H9 (cell line): ENCODE measurements at places on chromosomes 12 and 14.

DNA sequence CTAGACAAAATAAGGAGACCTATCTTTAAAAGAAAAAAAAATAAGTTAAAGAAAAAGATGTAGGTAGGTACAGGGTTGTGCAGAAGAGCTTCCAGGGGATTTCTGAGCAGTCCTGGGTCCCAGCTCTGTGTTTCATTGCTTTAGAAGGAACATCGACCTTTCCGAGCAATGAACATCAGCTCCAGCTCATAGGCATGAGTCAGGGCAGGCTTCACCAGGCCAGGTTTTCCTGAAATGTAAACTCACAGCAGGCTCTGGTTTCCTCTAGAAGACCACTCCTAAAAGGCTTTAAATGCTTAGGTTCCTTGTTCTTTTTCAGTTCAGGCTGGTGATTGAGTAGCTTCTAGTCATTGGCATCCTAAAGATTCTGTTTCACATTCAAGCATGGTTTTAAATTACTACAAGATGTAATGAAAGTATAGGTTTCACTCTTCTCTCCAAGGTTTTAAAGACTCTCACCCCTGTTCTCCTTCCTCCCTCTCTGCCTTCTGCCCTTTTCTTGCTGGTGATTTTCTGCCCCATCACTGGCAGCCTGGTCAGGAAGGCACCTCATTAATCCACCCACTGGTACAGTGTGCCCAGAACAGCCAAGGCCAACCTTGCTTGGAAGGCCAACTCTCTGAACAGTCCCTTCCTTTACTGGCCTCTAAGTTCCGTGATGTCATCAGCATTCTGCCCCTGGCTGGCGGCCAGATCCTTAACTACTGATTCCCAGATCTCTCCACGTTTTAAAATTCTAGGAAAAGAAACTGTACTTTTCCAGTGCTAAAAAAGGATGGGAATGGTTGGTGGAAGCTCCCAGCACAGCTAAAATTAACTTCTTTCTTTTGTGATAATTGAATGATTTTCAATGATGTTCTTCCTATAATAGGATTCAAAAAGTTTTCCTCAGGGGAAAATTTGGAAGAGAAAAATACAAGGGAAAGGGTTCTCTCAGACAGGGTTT is 109.4 kb upstream of the HIF1A start:
- DNase-seq, result no peak

GRCh38 chr12:7099290-7099996 is 7.2 kb upstream of the C1R start:
- no peak for DNase-seq

DNA sequence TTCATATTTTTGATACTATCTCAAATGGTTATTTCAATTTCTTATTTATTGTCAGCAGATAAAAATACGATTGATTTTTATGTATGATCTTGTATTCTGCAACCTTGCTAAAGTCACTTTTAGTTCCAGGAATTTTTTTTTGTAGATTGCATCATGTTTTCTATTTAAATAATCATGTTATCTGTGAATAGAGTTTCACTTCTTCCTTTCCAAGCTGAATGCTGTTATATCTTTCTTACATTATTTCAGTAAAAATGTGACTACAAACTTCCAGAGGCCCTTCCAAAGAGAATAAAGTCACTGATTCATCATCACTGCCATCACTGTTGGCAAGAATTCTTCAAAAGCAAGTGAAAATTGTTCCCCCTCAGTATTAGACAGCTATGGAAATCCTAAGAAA is 104.7 kb upstream of the RAP1B start:
- no peak for DNase-seq

DNA sequence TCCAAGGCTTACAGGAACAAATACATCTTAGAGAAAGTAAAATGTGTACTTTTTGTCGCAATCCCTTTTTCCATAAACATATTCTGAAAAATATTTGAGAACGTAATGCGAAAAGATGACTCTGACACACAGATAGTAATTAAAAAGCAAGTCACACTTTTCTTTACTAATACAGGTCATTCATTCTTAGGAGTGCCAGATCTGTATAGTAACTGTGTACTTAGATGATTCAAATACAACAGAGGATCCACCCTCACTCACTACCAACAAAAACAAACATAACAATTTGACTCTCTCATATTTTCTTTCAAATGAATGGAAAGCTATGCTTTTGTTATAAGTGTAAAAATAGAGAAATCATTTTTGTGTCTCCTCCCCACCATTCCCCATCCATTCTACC is 795.4 kb downstream of the SLC6A15 start:
- DNase-seq, result no peak

DNA sequence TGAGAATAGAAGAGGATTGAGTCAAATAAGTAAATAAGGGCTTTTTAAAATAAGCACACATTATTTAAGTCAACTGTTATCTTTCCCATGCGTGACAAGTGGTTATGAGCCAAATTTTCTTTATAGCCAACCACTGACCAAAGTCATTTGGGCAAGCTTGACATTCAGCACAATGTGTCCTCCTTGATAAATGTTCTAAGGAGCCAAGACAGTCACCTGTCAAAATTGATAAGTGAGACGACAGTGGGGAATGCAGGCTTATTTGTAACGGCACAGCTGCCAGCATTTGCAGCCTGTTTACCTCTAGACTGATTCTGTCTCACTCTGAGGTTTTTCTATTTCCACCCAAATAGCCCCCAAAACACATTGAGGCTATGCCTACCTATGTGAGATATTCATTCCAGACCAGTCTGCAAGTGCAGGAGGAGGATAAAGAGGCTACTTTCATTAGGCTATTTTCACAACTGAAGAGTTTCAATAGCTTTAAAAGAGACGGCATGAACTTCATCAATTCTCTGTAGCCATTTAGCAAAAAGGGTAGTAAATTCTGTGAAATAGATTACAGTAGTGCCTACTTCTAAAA is 339.5 kb downstream of the PDZRN4 start:
- DNase-seq, result no peak

GRCh38 chr12:99068993-99069747 is 424.1 kb downstream of the APAF1 start:
- DNase-seq, result no peak

- no peak for DNase-seq
These were observed 2.8 kb upstream of the ITGA5 start for GRCh38 chr12:54421879-54422250.

DNA sequence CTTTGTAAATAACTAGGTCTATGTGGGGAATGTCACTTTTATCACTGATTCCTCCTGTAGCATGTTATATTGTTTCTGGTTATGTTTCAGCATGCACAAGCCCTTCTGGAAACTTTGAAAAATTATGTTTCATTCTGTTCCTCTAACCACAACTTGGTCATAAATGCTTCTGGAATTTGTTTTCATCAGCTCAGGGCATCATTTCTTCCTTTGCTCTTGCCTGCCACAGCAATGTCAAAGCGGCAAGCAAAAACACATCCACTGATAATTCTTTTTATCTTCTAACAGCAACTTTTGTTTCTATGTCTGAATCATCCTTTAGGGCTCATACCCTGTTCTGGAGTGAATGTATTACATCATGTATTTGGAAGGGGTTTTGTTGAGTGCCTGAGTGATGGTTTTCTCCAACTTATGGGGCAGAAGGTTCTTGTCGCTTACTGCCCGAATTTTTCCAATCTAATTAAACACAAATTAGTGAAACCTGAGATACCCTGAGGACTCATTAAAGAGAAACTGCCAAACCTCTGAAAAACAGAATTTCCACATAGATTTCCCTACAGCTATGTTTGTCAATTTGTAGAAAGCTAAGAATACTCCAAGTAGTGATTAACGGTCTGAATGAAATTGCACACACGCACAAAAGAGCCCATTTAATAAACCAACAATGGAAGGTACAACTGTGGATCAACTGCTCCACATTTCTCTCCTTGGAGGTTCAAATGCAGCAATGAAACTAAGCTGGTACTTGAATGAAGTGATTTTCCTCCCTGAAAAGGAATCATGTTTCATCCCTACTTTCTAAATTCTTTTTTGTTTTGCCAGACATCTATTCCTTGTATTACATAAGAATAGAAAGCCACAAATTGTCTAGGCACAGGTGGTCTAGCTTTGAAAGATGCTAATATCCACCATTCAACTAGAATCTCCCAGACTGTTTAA is 173.5 kb upstream of the KRR1 start:
- no peak for DNase-seq

DNA sequence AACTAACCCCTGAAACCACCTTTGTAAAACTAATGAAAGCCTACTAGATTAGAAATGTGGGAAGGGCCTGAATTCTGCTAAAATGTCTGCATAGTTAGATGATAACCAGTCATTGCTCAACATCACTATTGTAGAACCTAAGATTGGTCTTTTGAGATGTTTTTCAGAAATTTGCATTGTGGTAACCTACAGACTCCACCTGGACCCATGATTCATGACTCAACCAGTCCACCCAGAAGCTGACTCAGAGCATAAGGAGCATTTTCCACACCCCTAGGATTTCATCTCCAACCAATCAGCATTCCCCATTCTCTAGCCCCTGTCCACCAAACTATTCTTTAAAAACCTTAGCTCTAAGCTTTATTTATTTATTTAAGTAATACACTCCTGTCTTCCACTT is 30.4 kb upstream of the CHGA start:
- no peak for DNase-seq

GRCh38 chr14:90697577-90698206 is 118.5 kb downstream of the TTC7B start:
- DNase-seq, result peak; percentile 84

- DNase-seq, result no peak
These were observed 24.5 kb downstream of the WDR20 start for GRCh38 chr14:102164241-102164641.

GRCh38 chr14:77197988-77198387 is 16.4 kb downstream of the TMEM63C start:
- DNase-seq, result no peak

- DNase-seq, result no peak
These were observed 39.6 kb downstream of the DNAH10 start for GRCh38 chr12:123801573-123802178.

GRCh38 chr14:78324353-78324752 is 154.2 kb downstream of the NRXN3 start:
- no peak for DNase-seq

GRCh38 chr14:62118461-62118860 is 356.2 kb downstream of the SNAPC1 start:
- DNase-seq, result no peak

- DNase-seq, result no peak
These were observed 11.4 kb upstream of the METAP2 start for GRCh38 chr12:95462551-95462950.

GRCh38 chr12:105462831-105463230 is 132.3 kb downstream of the C12orf75 start:
- no peak for DNase-seq

DNA sequence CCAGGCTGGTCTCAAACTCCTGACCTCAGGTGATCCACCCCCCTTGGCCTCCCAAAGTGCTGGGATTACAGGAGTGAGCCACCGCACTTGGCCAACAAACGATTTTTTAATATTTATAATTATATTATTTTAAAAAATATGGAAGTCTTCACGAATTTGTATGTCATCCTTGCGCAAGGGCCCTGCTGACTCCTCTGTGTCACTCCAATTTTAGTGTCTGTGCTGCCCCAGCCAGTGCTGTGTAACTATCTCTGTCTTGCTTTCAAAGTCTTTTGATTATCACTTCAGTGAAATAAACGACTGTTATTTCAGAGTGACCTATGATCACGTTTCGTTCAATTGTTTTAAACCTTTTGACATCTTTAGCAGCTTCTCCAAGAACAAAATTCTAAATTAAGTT is 13.1 kb upstream of the MMP17 start:
- DNase-seq, result no peak

GRCh38 chr14:104973135-104973384 is 5.1 kb downstream of the AHNAK2 start:
- DNase-seq, result peak; percentile 55

GRCh38 chr12:480831-481816 is 21.4 kb downstream of the B4GALNT3 start:
- peak; percentile 25 for DNase-seq

DNA sequence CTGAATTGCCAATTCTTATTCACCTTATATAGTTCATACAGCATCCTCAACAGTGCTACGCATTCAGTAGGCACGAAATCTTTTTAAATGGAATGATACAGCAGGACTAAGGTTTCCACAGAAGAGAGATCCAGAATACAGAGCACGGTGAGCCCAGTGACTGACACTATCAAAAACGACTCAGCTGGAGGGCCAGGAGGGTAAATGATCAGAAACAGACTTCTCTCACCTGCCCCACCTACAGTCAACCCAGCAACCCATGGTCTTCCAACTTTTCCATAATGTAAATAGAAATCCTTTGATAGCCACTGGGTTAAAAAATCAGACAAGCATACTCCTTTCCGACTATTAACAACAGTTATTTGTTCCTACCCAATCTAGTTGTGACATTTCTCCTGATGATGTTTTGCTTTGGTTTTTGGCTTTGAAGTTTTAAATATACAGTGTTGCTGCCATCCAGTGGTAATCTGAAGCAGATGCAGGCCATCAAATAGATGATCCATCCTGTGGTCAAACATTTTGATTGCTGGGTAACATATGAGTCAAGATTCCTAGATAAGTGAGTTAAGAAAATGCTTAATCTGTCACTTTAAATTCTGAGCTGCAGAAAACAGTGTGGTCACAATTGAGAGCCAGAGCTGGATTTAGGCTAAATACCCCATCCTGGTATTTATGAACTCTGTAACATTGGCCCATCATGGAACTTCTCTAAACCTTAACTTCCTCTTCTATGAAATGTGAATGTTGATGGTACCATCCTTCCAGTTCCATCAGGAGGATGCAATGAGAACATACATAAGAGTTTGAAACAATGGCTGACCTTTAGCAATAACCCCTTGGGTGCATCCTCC is 42.0 kb downstream of the GPHB5 start:
- no peak for DNase-seq

- peak; percentile 48 for DNase-seq
These were observed 7.6 kb upstream of the RAB21 start for GRCh38 chr12:71746974-71747611.
